ENCODE measurements at places on chromosomes 2 and 18.

DNA sequence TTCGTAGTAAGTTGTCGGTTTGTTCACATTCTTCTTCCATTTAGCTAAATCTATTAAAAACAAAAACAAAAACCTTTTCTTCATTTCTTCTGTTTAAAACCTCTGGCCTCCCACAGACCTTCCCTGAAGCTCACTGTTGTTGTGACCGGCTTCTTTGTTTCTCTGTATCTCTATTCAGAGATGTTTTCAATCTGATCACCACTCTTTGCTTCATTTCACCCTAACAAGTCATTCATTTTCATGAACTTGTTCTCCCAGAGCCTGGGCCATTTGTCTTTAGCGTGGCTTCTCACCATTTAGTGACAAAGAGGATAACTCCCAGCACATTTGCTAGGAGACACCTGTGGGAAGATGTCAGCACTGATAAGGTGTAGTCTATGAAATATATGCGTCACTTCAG is 794.2 kb downstream of the ERBB4 start:
- DNase-seq, result no peak

DNA sequence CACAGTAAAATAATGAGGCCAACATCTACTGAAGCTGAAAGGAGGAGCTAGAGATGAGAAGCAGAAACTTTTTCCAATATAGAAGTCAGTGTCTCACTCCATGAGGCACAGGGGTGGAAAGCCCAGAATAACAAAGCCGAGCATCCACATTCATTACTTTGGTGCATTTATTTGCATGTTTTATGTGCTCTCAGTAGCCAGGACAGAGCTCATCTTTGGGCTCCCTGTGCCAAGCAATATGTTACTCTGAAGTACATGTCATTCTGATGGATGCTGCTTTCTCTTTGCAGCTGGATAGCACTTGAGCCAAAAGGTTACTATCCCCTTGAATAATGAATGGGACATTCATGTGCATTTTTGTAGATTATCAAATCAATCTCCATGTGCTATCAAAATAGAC is 338.6 kb upstream of the SOX11 start:
- DNase-seq, result no peak

DNA sequence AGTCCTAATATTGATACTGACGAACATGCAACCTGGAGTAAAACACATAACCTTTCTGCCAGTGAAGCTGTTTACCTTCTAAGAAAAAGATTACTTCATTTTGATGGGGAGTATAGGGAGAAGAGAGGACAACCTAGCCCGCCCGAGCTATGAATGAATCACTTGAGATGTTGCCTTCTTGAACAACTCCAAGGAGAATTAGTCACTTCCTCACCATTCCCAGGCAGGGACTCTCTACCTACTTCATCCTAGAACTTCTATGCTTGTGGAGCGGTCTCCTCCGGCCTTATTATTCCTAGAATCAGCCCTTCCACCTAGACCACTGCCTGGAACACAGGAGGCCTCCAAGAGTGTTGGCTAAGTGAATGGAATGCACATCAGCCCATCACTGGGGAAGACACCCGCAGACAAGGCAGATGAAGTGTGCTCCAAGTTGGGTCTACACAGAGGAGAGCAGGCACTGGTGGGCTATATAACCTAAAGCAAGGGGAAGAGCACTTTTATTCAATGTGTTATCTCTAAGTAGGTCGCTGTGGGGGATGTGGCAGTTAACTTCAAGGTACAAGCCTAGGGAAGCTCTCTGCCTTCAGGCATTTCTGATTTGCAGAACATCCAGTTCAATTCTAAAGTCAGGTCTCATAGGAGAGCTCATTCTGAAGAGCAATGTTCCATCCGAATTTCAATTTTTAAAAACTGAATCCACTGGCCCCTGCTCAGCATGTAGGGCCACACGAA is 57.4 kb downstream of the STK39 start:
- no peak for DNase-seq

GRCh38 chr2:101956465-101957438 is 35.0 kb upstream of the IL1R2 start:
- DNase-seq, result no peak

DNA sequence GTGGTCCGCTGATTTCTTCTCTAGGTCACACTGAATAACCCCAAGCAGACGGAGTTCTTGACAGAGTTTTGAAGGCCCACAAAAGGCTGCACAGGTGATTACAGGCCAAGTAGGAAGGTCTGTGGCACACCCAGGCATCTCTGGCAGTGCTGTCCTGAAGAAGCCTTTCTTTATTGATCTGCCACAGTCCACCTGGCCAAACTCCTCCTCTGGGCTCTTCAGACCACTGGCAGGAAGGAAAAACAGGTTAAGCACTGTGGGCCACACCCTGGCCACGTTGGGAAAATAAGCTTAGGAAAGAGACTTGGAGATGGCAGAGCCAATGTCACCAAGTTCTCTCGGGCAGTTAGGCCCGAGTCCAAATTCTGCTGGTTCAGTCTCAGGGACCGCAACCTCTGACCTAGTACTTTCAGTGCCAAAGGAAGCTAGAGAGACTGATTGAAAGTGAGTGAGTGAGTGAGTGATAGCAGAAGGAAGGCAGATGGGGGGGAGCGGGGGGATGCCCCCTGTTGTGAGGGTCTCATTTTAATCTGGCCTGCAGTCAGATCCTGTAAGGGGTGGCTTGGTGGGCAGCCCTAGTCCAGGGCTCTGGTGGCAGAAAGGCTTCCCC is 102.9 kb downstream of the TGFA start:
- no peak for DNase-seq

DNA sequence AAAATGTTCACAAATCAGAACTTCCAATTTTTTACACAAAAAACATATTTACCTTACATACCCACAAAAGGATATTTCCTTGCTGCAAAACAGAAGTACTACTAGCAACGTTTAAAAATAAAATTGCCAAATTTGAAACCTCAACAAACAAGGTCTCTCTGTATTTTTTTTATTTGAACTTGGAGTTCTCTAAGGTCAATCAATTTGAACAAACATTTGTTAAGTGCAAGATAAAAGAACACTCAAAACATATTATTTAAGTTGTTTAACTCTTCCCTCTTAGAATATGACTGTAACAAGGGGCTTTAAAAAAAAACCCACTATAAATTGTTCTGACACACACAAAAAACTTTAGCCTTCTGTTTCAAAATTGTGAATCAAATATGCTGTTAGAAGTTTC is 29.6 kb downstream of the PNO1 start:
- DNase-seq, result no peak

GRCh38 chr2:176560296-176560695 is 291.1 kb downstream of the MTX2 start:
- DNase-seq, result no peak

DNA sequence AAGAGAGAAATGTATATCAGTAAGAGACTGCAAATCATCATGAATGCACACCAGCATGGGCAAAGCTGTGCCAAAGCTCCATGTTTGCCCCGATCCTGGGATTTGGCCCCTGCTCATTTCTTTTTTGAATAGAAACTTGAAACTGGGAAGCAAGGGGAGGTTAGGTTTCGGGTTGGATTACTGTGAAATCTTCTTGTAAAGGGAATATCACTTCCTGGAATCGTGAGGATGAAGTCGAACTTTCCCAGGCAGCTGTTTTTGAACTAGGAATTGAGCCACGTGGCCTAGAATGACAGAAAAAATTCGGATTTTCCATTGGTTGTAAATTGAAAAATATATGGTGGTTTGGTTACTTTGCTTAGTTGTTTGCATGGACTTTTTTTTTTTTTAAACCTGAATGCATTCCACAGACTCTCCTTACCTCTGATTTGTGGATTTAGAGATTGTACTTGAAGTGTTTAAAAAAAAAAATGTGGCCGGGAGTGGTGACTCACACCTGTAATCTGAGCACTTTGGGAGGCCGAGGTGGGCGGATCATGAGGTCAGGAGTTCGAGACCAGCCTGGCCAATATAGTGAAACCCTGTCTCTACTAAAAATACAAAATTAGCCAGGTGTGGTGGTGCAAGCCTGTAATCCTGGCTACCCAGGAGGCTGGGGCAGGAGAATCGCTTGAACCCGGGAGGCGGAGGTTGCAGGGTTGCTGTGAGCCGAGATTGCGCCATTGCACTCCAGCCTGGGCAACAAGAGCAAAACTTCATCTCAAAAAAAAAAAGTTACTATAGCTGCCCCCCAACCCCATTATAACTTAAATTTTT is 32.1 kb downstream of the GRHL1 start:
- DNase-seq, result no peak

- peak; percentile 17 for DNase-seq
These were observed 1875.2 kb upstream of the PIK3C3 start for GRCh38 chr18:40079786-40080185.

GRCh38 chr2:239507576-239508258 is 106.9 kb upstream of the HDAC4 start:
- DNase-seq, result no peak

Measured in retinal pigment epithelial cell (primary cell).